Stimulated activated CD8-positive, alpha-beta memory T cell treated with anti-CD3 and anti-CD28 coated beads, Interleukin-7, amount 100 ng/mL, for 48 hours (primary cell): ENCODE measurements at places on chromosomes 7 and 10.

DNA sequence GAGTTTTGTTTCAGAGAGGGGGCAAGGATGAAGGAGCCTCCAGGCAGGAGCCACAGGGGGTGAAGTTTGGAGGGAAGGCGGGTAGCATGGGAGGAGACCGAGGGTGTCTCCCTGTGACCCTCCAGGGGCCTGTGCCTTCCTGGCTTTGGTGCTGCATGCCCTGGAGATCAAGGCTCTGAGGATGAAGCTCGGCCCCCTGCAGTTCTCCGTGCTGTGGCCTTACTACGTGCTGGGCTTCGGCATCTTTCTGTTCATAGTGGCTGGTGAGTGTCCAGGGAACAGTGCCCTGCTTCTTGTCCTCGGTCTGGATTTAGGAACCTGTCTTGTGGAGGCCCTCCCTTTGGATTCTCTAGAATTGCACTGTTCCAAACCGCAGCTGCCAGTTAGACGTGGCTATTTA lies 9.2 kb upstream of the ZSCAN25 start:
- no peak for DNase-seq

DNA sequence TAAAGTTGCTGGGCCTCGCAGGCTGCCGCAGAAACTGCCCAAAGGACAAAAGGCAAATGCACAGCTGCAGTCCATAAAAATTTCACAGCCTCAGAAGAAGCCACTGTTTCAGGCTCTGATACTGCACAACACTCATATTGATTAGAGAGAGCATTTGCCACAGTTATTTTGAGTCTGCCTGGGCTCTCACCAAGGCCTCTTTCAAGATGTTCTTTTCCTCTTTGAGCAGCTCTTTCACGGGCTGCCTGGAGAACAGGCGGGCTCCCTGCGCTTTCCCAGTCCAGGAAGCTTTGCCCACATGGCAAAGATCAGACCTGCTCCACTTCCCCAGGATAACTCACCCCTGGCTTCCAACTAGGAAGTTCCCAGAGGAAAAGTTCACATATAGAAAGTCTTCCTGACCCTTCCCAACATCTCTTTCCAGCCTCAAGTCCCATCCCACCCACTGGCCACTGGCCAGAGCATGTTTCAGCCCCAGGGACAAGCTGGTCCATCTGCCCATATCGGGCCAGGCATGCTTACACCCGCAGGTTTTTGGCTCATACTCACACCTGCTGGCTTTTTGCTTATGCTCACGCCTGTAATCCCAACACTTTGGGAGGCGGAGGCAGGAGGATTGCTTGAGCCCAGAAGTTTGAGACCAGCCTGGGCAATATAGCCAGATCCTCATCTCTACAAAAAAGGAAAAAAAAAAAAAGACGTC lies 3.3 kb downstream of the SLIT1 start:
- DNase-seq, result no peak

DNA sequence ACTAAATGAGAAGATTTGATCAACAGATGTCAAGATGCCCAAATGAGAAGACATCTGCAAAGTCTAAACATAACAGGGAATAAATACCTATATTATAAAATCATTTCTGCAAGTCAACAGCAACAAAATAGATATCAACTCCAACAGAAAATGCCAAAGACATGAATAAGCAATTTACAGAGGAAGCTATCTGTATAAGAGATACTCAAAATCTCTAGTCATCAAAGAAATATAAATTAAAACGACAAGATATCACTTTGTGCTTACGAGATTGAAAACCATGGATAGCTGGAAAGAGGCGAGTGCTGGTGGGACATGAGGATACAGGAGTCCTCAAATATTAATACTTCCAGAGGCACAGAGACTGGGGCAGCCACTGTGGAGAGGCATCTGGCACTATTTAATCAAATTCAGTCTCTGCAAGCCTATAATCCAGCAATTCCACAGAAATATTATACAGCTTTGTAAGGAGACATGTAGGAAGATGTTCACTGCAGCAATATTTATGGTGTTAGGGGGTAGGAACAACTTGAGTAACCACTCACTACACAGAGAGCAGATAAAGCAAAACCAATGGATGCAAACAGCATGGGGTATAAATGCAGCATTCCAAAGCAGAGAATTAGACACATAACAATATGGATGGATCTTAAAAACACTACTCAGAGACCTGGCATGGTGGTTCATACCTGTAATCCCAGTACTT lies 4.8 kb downstream of the DNMBP start:
- no peak for DNase-seq

GRCh38 chr10:110535958-110536891 lies 31.3 kb upstream of the SMC3 start:
- peak; percentile 87 for DNase-seq

- no peak for DNase-seq
Observed at GRCh38 chr7:37438906-37439652, 9.6 kb downstream of the ELMO1 start.

GRCh38 chr10:112959207-112959838 lies 9.3 kb downstream of the TCF7L2 start:
- no peak for DNase-seq

GRCh38 chr10:84267503-84268126 lies 22.8 kb downstream of the RGR start:
- DNase-seq, result peak; percentile 69

GRCh38 chr10:21498986-21499385 lies 26.5 kb downstream of the SKIDA1 start:
- DNase-seq, result no peak

- no peak for DNase-seq
Observed at GRCh38 chr10:48241332-48241731, 33.2 kb downstream of the FRMPD2 start.

- DNase-seq, result no peak
Observed at GRCh38 chr10:24858288-24859270, 93.8 kb downstream of the PRTFDC1 start.

- DNase-seq, result no peak
Observed at GRCh38 chr7:40474790-40475680, 340.2 kb downstream of the SUGCT start.

GRCh38 chr7:156456032-156456431 lies 184.5 kb upstream of the RNF32 start:
- DNase-seq, result no peak

- no peak for DNase-seq
Observed at GRCh38 chr10:77899080-77899477, 27.5 kb downstream of the DLG5 start.

DNA sequence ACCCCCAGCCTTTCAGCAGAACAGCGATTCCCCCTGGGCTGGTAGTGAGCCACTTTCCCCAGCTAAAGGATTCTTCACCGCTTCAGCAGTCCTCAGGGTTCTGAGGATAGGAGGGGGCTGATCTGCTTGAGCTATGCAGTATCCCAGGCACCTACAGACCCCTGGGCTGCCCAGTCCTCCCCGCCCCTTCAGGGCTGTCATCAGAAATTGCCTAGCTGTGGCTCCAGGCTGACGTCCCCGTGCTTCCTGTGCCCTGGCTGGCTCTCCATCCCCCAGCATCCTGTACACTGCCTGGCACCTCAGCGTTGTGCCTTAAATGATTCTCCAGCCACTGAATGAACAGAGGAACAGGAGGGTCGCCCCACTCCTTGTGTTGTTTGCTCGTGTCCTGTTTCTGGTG lies 38.4 kb upstream of the CDH23 start:
- no peak for DNase-seq

GRCh38 chr10:3948843-3949242 lies 163.8 kb upstream of the KLF6 start:
- DNase-seq, result peak; percentile 76

- no peak for DNase-seq
Observed at GRCh38 chr7:35848725-35849124, 47.9 kb downstream of the SEPTIN7 start.

GRCh38 chr7:73533742-73534141 lies 11.6 kb upstream of the BAZ1B start:
- DNase-seq, result no peak

- DNase-seq, result no peak
Observed at GRCh38 chr7:132116369-132116768, 459.9 kb downstream of the PLXNA4 start.

DNA sequence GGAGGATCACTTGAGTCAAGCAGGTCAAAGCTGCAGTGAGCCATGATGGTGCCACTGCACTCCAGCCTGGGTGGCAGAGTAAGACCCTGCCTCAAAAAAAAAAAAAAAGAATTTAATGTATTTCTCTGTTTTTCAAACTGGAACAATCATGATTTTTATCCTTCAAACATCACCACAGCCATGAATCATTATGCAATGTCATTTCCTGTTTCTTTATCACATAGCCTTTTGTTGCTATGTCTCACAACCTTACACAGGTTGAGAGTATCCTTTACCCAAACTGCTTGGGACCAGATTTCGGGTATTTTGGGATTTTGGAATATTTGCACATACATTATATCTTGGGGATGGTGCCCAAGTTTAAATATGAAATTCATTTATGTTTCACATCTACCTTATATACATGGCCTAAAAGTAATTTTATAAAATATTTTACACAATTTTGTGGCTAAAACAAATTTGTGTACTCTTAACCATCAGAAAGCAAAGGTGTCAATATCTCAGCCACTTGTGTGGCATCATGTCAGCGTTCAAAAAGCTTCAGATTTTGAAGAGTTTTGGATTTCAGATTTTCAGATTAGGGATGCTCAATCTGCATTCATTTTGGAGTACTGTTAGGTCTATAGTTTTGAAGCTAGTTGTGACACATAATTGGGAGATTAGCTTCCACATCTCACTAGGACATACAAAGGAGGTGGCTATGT lies 8.2 kb downstream of the NT5C3A start:
- no peak for DNase-seq

DNA sequence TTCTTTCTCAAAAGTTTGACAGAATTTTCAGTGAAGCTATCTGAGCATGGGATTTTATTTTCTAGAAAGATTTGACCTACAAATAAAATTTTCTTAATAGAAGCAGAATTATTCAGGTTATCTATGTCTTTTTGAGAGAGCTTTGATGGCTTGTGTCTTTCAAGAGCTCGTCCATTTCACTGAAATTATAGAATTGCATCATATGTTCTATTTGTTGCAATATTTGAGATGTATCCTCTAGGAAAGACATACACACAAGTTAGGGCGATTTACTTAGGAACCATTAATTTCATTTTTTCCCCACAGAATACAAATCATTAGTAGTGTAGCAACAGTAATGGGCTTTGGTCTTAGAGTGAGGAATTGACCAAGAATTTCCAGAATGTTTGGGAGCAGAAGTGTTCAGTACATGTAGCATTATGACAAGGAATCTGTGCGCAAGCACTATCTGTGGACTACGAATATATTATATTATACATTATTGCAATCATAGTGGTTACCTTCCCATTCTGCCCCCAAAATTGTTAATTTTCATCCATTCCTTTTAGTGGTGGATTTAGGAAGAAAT lies 12.8 kb upstream of the COL17A1 start:
- DNase-seq, result no peak

- no peak for DNase-seq
Observed at GRCh38 chr7:921581-922333, 32.7 kb downstream of the ADAP1 start.

GRCh38 chr10:18860186-18860585 lies 188.4 kb upstream of the MALRD1 start:
- DNase-seq, result no peak

- no peak for DNase-seq
Observed at GRCh38 chr7:131630427-131630826, 74.0 kb upstream of the PODXL start.

DNA sequence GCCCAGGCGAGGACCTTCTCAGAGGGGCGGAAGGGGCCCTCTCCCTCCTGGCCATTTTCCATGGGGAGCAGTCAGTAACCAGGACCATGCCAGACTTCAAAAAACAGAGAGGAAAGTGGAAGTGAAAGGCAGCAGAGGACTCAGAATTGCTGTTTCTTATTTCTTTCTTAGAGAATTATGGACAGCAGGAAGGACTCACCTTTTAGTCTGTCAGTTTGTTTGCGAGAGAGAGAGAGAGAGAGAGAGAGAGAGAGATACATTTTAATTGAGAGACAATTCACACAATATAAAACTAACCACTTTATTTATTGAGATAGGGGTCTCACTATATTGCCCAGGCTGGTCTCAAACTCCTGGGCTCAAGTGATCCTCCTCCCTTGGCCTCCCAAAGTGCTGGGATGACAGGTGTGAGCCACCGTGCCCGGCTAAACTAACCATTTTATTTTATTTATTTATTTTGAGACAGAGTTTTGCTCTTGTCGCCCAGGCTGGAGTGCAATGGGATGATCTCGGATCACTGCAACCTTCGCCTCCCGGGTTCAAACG lies 24.5 kb downstream of the SCD start:
- DNase-seq, result no peak

GRCh38 chr10:86461963-86462804 lies 59.4 kb downstream of the WAPL start:
- no peak for DNase-seq

- no peak for DNase-seq
Observed at GRCh38 chr7:128094686-128095085, 63.4 kb upstream of the LRRC4 start.

GRCh38 chr7:33742999-33743587 lies 162.2 kb upstream of the BMPER start:
- DNase-seq, result no peak

DNA sequence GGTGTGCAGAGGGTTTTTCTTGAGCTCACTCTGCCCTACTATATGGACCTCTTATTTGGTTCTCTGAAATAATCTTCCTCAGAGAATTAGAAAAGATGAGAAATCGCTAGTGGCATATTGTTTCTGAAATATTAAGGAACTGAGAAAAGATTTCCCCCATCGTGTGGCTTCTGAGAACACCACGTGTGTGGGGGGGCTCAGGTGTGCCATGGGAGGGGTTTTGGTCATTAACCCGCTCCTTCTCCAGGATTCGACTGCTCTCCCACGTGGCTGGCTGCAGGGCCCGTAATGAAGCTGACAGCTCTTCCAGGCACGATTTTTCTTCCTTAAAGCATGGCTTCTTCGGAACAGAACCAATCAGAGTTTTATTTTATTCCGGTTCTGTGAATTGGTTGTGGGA lies 67.7 kb downstream of the XRCC2 start:
- DNase-seq, result no peak

DNA sequence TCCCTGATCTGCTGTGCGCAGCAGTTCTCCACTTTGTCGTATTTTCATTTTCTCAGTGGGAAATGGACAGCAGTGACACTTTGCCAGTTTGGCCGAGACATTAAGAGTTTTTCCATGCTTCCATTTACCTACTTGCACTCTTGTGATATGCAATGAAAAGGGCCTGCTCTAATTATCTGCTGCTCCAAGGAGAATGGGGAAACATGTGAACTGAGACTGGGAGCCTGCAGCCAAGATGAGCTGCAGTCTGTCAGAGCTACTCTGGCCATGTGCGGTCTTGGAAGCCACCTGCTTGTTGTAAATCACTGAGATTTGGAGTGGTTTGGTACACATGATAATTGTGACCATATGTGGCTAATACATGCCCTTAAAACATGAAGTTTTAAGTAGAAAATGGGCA lies 586.6 kb upstream of the POT1 start:
- no peak for DNase-seq
